ENCODE measurements at places on chromosomes 11 and 22. TPM values are rescaled to one million over a fixed set of nuclear protein-coding genes. Genes with fewer than 3 reads are reported as not detected.

OR52I1 gene
- total RNA-seq, result not detected

FADS1 gene
- total RNA-seq, result 35.4 TPM

ISX gene
- total RNA-seq, result not detected

IL18BP gene
- total RNA-seq, result 7.0 TPM

POU2AF3 gene
- not detected for total RNA-seq

CRYBA4 gene
- total RNA-seq, result 0.38 TPM

NCR3LG1 gene
- total RNA-seq, result 0.91 TPM

LAYN gene
- total RNA-seq, result 5.6 TPM

CST6 gene
- total RNA-seq, result not detected

TENM4 gene
- not detected for total RNA-seq

GLYAT gene
- total RNA-seq, result not detected

KREMEN1 gene
- 0.47 TPM for total RNA-seq

PANX3 gene
- total RNA-seq, result not detected

All from activated CD8-positive, alpha-beta memory T cell treated with anti-CD3 and anti-CD28 coated beads, Interleukin-2, amount 10 ng/mL, durations not matched to agents 7 days and 5 days (primary cell).